Adipose tissue (tissue), 3 donors: ENCODE measurements at places on chromosomes 12 and 14. TPM values are rescaled to one million over a fixed set of nuclear protein-coding genes. Genes with fewer than 3 reads are reported as not detected.

DIO2 gene
- 0.09 TPM for polyA plus RNA-seq

CMA1 gene
- 0.90 TPM for polyA plus RNA-seq

BDKRB2 gene
- 22.6 TPM for polyA plus RNA-seq

NRIP2 gene
- polyA plus RNA-seq, result 1.4 TPM

NRDE2 gene
- 3.5 TPM for polyA plus RNA-seq

SLC38A4 gene
- 1.1 TPM for polyA plus RNA-seq

GALNT8 gene
- 0.79 TPM for polyA plus RNA-seq

CMTM5 gene
- polyA plus RNA-seq, result 0.43 TPM

TSPAN19 gene
- polyA plus RNA-seq, result not detected

PPM1H gene
- 1.5 TPM for polyA plus RNA-seq

PTPRO gene
- 0.31 TPM for polyA plus RNA-seq

TM7SF3 gene
- 42.0 TPM for polyA plus RNA-seq

MYF5 gene
- polyA plus RNA-seq, result not detected

SLC2A14 gene
- polyA plus RNA-seq, result 5.3 TPM

FBRSL1 gene
- polyA plus RNA-seq, result 26.9 TPM

PLEK2 gene
- polyA plus RNA-seq, result 1.8 TPM

CCDC175 gene
- not detected for polyA plus RNA-seq

TAS2R46 gene
- polyA plus RNA-seq, result not detected

SYNE2 gene
- 39.6 TPM for polyA plus RNA-seq

CACNA2D4 gene
- polyA plus RNA-seq, result 2.1 TPM

OR6C3 gene
- not detected for polyA plus RNA-seq

SSTR1 gene
- 2.1 TPM for polyA plus RNA-seq

TAS2R30 gene
- 0.03 TPM for polyA plus RNA-seq

ADCY4 gene
- 107 TPM for polyA plus RNA-seq

DLST gene
- 112 TPM for polyA plus RNA-seq

VDR gene
- polyA plus RNA-seq, result 1.2 TPM

HOXC12 gene
- 0.02 TPM for polyA plus RNA-seq

OVCH1 gene
- not detected for polyA plus RNA-seq

SMIM10L1 gene
- 10.3 TPM for polyA plus RNA-seq

APOF gene
- polyA plus RNA-seq, result not detected

PIWIL1 gene
- polyA plus RNA-seq, result not detected

DACT1 gene
- polyA plus RNA-seq, result 0.62 TPM

RPL10L gene
- not detected for polyA plus RNA-seq

TSPAN11 gene
- 0.89 TPM for polyA plus RNA-seq

PPP4R4 gene
- 0.30 TPM for polyA plus RNA-seq

BMAL2 gene
- polyA plus RNA-seq, result 4.8 TPM

KCNH5 gene
- 0.22 TPM for polyA plus RNA-seq

SIX4 gene
- polyA plus RNA-seq, result 0.61 TPM

PRR4 gene
- polyA plus RNA-seq, result 0.59 TPM

TXNDC16 gene
- 2.4 TPM for polyA plus RNA-seq

KRT6C gene
- not detected for polyA plus RNA-seq

PLA2G1B gene
- 11.8 TPM for polyA plus RNA-seq

DICER1 gene
- polyA plus RNA-seq, result 14.1 TPM

RNASE13 gene
- polyA plus RNA-seq, result not detected

PACS2 gene
- 82.1 TPM for polyA plus RNA-seq
